Glutamatergic neuron (in vitro differentiated cells): ENCODE measurements at places on chromosomes 3 and 15.

GRCh38 chr15:54962637-54963036 lies 234.1 kb downstream of the RSL24D1 start:
- no peak for DNase-seq

DNA sequence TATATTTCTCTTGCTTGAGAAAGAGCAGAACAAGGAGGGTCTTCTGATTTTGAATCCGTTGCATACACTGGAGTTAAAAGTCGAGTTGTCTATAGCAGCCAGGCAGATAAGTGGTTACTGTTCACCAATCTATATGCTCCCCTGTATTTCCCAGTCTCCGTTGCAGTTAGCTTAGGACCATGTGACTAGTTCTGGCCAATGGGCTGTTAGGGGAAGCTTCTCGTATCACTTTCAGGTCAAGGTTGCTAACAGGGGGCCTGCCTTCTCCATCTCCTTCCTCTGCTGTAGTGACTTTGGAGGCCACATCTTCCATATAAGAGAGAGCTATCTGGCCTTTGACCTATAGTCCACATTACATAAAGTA lies 188.5 kb upstream of the KBTBD8 start:
- no peak for DNase-seq

DNA sequence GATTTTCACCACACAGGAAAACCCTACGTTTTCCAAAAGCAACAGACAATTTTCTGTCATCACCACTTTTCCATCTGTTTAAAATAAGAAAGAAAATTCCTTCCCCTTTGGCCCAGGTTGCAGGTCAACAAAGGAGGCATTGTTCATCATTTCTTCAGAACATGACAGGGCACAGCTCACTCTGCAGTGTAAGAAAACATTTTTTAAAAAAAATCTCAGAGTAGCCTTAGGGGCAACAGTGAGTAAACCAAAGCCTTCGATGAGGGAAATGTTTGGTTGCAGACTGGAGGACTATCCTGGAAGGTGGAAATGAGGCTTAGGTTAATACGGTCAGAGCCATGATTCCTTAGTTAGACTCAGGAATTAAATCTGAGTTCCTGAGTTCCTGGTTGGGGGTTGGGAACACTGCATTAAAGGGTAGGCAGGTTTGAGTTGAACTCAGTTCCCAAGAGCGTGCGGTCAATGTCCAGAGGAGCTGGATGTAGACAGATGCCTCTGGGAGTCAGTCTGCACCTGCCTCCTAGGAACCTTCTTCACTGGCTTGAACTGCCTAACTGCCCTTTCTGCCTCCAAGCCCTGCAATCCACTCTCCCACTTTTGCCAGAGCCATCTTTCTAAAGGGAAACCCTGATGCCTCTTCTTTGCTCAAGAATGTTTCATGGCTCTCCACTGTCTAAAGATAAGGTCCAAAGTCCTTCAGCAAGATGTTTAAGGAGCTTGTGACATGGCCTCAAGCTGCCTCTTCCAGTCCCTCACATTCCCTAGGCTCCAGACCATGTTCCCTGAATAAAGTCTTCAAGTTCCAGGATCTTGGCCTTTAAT lies 3.3 kb upstream of the HES1 start:
- DNase-seq: no peak

GRCh38 chr15:26232691-26233090 lies 369.6 kb upstream of the ATP10A start:
- no peak for DNase-seq

DNA sequence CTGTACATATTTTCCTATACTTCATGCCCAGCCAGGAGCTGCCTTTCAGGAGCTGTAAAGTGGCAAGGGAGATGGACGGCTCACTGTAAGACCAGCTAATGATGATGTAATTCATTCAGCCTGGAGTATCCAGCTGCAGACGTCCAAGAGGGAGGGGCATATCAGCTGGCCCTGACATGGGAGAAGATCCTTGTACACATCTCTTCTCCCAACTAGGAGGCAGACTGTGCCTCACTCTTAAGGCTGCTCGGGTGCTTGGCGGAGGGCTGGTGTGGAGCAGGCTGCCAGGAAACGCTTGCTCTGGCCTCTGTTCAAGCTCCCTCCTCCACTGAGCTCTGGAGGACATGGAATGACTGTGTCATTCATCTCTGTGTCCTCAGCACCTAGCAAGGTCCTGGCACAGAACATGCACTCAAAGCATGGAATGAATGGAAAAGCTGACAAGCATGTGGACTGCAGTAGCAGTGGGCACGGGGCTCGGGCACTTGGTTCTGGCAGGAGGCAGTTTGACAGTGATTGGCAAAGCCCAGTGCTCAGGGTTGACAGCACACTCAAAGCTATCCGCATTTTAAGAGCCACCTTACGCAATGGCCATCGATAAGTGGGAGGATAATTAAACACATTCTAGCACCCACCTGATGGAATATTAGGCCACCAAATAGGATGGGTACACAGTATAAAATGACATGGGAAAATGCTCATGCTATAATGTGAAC lies 72.4 kb downstream of the TBC1D2B start:
- no peak for DNase-seq

GRCh38 chr3:126693921-126694320 lies 10.1 kb upstream of the CHCHD6 start:
- no peak for DNase-seq

DNA sequence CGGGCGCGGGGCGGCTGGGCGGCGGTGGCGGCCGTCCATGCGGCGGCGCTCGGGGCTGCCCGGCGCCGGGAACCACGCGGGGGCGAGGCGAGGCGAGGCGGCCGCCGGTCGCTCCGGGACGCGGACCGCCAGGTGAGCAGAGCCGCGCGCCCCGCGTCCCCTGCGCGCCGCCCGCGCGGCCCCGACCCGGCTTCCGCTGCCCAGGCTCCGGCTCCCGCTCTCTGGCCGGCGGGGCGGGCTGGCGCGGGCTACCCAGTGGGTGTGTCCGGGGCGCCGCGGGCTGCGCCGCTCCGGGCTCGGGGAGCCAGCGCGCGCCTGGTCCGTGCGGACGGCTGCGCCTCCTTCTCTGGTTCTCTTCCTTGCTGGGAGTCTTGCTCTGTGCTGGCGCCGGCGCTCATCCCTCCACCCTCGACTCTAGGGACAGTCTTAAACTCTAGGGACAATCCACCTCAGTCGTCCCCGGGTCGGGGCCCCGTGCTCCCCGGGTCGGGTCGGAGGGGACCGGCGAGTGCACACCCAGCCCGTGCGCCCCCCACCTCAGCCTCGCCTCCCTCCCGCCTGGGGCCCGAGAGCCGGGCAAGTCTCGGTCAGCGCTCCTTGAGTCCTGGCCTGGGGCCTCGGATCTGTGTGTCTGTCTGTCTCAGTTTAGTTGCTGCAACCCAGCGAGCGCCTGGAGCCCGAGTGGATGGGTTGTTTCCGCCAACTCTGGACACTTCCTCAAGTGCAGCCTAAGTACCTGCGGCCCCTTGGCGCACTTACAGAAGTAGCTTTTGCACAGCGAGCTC lies 488 bp downstream of the THSD4 start:
- DNase-seq: peak; percentile 54

DNA sequence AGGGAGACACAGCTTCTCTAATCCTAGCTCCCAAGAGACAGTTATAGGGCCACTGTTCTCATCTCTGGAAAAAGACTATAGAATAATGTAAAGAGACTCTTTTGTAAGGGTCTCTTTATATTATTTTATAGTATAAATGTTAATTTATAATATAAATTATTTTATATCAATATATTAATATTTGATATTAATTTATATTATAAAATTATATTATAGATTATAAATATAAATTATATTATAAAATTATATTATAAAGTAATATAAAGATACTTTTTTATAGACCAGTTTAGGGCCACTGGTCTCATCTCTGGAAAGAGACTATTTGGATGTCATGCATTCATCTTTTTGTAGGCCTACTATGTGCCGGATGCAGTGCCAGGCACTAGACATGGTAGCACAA lies 53.9 kb downstream of the SV2B start:
- no peak for DNase-seq

- DNase-seq: no peak
Observed at GRCh38 chr3:47243419-47244147, 39.0 kb downstream of the KIF9 start.

DNA sequence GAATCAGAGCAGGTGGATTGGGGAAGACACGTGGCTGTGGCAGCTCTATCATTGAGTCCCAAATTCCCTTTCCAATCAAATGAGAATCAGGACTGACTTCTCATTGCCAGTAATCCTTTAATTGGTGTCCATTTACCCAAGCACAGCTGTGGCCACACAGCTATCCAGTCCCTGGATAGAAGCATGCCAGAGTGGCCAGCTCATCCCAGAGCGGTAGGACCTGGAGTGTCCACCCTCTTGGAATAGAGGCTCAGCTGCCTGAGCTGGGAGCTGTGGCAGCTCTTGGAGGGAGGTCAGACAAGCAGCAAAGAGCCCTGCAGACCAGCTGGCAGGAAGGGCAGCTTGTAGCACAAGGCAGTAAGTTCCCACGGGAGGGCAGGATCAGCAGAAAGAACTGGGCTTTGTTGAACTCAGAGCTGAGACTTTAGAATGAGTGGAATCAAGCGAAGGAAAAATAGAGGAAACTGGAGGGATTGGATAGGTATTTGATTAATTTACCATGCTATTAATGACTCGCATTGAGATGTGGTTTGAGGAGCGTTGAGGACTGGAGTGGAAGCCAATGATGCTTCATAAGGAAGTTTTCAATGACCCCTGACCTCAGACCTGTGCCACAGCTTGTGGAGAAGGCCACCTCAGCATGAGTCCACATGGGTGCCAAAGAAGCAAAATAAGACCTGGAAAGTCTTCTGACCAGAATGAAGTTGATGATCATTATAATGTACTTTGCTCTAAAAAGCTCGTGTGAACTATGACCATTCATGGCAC lies 6.9 kb upstream of the ALPK3 start:
- peak; percentile 79 for DNase-seq

- DNase-seq: no peak
Observed at GRCh38 chr3:71421820-71422566, 161.5 kb downstream of the FOXP1 start.
